ENCODE measurements at places on chromosomes 7 and 10.

- DNase-seq: no peak
These were observed 215.3 kb downstream of the MAD1L1 start for GRCh38 chr7:2017481-2017891.

- DNase-seq: peak; percentile 65
These were observed 14.8 kb downstream of the ATG9B start for GRCh38 chr7:151009327-151010036.

GRCh38 chr7:119919986-119920385, 353.0 kb upstream of the KCND2 start:
- DNase-seq: no peak

- no peak for DNase-seq
These were observed 367 bp upstream of the AVL9 start for GRCh38 chr7:32494946-32495297.

- DNase-seq: no peak
These were observed 43.0 kb downstream of the TNS3 start for GRCh38 chr7:47538846-47539311.

- no peak for DNase-seq
These were observed 48.9 kb downstream of the CALD1 start for GRCh38 chr7:134828361-134828760.

Measured in H9 (cell line).